ENCODE measurements at places on chromosomes 2 and 18.
A peak's percentile ranks its signal among the peaks of the same experiment; 100 is the strongest.

DNA sequence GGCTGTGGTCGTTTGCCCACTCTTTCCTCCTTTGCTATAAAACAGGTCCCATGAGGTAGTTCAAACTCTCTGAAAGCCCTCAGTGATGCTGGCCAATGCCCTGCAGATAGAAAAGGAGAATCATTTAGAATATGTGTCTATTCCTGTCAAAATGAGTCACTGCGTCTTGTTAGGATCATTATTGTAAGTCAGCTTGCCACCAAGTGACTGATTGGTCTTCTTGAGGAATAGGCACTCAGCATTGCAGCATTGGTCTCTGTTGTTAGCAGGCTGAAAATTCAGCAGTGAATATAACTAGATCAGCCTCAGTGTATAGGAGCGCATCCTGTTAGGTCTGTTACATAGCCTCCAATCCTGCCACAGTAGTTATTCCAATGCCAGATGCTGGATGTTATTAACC, 28.9 kb downstream of the PRKRA start:
- DNase-seq, result no peak

DNA sequence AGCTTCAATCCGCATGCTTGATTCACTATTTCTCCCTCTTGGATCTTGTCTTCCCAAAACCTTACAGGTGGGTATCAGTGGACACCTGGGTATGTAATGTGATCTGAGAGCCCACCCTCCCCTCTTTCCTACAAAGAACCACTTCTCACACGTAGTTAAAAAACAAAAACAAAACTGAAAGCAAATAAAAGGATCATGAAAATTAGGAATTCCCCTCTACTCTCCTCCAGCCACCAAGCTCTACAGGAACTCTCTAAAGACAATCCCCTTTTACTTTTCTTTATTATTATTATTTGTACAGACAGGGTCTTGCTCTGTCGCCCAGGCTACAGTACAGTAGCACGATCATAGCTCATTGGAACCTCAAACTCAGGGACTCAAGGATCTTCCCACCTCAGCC, 40.8 kb upstream of the MYO1B start:
- no peak for DNase-seq

DNA sequence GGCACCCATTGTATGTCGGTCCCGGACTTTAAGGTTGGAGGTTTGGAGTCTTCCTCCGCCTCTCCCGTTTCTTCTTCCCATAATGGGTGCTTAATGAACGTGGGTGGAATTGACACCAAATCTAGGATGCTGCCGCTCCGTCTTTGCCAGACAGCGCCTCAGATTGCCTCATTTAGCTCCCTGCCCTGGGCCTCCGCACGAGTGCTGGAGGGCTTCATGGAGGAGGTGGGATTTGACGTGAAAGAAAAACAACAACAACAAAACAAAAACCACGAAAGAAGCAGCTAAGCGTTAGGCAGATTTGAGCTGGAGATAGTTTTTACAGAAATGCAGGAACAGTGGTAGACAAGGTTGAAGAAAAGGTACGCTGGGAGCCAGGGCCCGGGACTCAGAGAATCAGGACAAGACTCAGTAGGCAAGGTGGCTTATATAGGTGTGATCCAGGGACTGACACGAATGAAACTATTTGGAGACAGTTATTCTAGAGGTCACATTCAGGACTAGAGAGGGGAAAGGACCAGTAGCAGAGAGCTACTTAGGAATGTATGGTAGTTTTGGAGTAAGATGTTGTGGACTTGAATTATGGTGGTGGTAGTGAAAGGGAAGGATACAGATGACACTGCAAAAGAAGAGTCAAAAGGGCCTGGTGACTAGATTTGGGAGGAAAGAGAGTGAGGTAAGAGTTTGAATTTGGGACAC, 605 bp downstream of the ZNF2 start:
- DNase-seq, result no peak

- DNase-seq, result no peak
These were observed 80.4 kb upstream of the CD226 start for GRCh38 chr18:70028084-70028483.

DNA sequence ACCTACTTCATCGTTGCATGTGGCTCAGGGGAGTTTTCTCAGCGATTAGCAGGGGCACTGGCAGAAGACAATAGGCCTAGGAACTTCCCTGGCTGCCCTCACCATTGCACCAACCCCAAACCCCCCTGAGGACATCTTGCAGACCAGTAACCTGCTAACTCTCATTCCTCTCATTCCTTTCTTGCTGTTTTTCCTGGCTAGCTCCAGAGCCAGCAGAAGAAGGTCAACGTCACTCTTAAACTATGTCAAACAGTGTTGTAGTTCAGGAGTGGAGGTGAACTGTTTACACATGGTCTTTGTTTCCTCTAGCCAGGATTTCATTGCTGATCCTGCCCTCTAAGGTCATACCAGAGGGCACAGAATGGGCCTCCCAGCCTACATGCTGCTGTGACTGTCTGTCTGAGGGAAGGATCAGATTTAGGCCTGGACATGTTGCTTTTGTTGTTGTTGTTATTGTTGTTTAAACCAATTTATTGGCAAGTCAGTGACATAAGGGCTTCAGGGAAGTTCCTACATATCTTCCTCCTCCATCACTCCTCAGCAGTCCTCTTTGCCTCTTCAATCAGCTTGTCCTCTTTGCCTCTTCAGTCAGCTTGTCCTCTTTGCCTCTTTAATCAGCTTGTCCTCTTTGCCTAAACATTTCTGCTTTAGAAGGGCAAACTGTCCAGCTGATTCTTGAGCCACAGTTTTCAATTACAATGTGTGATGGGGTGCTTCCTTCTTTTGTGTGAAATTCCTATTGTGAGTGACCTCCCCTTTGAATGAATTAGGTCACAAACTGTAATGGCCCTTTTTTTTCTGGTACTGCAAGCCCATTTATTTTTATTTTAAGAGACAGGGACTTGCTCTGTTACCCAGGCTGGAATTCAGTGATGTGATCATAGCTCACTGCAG, 471.9 kb upstream of the TNP1 start:
- DNase-seq, result peak; percentile 48

- DNase-seq, result peak; percentile 35
These were observed 64.9 kb downstream of the LPIN2 start for GRCh38 chr18:2948038-2948437.

GRCh38 chr2:164746713-164747112, 94.9 kb downstream of the COBLL1 start:
- DNase-seq, result no peak

DNA sequence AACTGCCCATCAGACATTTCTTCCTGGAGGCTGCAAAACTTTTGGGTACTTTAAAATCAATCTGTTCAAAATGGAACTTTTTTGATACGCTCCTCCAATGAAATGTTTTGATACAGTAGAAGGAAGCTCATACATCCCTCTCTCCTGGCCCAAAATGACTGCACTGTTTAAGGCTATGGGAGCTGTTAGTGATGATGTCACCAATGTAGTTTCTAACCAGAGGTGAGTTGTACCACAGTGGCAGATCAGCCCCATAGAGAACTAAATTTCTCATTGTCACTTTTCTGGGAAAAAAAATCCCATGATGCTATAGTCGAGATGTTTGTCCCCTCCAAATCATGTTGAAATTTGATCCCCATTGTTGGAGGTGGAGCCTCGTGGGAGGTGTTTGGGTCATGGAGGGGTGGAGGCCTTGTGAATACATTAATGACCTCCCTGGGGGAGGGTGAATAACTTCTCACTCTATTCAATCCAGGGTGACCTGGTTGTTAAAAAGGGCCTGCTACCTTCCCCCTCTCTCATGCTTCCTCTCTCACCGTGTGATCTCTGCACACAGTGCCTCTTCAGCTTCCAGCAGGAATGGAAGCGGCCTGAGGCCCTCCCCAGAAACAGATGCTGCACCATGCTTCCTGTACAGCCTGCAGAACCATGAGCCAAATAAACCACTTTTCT, 117.4 kb upstream of the NPAS2 start:
- no peak for DNase-seq

DNA sequence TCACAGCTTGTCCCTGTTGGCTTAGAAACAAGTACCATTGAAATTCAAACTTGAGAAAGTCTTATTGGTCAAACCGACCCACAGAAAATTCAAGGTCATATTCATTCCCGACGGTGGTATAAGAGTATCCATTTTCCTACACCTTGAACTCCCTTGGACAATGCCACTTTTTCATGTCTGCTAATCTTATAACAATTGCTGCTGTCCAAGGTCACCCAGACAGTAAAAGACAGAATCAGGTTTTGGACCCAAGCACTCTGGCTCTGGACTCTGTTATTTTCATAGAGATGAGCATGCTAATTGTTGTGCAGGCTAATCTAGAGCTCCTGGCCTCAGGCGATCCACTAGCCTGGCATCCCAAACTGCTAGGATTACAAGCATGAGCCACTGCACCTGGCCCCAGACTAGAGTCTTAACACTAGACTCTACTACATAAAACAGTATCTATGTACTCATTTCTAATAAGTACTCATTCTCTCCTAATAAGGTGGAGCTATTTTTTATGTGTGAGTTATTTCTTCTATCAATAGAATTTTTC, 57.8 kb downstream of the C2orf76 start:
- no peak for DNase-seq

GRCh38 chr18:6781796-6782195, 52.3 kb downstream of the ARHGAP28 start:
- DNase-seq, result peak; percentile 10

- no peak for DNase-seq
These were observed 108.6 kb downstream of the AGPS start for GRCh38 chr2:177501186-177501585.

DNA sequence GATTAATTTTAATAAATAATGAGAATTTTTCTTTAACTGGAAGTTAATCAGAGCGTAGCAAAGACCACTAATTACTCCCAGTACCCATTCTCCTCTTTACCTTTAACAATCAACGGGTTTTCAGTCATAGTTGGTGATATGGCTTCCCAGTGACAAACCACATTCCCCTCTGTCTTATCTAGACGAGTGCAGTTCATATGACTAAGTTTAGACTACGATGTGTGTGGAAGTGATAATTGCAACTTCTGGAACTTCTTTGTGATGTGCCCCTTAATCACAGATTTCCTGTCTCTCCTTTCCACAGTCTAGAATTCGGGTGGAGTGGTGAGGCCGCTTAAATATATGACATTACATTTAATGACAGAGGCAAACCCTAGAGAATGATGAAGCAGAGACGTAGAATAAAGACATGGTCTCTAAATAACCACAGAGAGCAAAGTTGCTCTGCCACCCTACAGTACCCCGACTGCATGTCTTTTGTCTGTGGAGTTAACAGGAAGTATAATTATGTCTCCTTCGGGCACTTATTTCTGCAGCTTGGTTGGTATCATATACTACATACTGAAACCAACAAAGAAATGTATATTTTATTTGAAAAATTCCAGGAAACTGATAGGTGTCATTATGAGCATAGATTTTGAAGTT, 693.3 kb upstream of the CDH7 start:
- DNase-seq, result no peak

- no peak for DNase-seq
These were observed 3.6 kb downstream of the REG3A start for GRCh38 chr2:79155826-79156476.

DNA sequence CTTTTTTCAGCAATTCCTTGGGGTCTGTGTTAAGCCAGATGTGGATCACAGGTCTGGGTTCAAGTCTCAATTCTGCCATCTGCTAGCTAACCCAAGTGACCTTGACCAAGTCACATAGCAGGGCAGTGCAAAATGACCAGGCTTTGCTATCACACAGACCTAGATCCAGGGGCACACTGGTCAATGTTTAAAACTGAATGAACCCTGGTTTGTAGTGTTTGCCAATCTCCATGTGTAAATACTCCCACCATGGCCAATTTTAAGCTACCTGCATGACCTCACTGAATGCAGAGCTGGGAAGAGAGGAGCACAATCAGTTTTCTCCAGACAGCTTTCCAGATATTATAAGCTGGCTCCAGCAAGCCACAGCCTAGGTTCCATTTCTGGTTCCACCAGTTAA, 142.9 kb downstream of the CHST9 start:
- no peak for DNase-seq

GRCh38 chr2:1744151-1744445, 217 bp downstream of the PXDN start:
- no peak for DNase-seq

- DNase-seq, result no peak
These were observed 104.7 kb downstream of the CD226 start for GRCh38 chr18:69843015-69843414.

- no peak for DNase-seq
These were observed 13.9 kb upstream of the GYPC start for GRCh38 chr2:126642031-126642430.

GRCh38 chr2:34003795-34004194, 404.7 kb upstream of the FAM98A start:
- no peak for DNase-seq

- no peak for DNase-seq
These were observed 1154.5 kb upstream of the CHAC2 start for GRCh38 chr2:52613064-52613463.

GRCh38 chr2:239671916-239672849, 271.4 kb upstream of the HDAC4 start:
- no peak for DNase-seq

DNA sequence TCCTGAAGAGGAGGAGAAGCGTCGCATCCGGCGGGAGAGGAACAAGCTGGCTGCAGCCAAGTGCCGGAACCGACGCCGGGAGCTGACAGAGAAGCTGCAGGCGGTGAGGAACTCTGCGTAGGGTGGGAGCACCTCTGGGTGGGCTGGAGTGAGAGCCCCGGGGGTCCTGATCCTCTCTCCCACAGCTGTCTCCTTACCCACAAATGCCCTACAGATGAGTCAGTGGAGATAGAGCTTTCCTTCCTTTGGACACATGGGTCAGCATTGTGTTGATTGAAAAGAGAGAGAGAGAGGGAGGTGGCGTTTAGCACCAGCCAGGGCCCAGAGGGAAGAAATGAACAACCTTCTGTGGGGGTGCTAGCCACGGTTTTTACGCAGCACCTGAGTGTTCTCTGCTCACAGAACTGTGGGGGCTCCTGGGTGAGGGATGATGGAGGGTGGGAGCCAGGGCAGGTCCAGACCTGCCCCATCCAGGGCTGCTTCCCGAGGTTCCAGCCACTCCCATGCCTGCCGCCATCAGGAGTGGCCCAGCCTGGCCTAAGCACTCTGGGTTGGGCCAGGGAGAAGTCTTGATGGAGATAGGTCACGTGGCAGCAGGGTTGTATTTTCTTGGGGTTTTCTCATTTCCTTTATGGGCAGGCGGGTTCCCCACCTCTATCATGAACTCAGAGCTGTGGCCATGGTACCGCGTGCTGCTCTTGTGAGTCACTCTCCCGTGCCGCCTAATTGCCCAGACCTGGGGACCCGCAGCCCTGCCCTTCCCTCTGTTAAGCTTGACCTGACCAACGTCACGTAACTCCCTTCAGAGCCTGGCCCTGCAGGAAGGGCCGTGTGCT, 16.3 kb downstream of the FOSL2 start:
- peak; percentile 36 for DNase-seq

- DNase-seq, result no peak
These were observed 18.4 kb downstream of the CASP10 start for GRCh38 chr2:201201371-201201770.

- DNase-seq, result no peak
These were observed 463 bp downstream of the HS1BP3 start for GRCh38 chr2:20650393-20650876.

DNA sequence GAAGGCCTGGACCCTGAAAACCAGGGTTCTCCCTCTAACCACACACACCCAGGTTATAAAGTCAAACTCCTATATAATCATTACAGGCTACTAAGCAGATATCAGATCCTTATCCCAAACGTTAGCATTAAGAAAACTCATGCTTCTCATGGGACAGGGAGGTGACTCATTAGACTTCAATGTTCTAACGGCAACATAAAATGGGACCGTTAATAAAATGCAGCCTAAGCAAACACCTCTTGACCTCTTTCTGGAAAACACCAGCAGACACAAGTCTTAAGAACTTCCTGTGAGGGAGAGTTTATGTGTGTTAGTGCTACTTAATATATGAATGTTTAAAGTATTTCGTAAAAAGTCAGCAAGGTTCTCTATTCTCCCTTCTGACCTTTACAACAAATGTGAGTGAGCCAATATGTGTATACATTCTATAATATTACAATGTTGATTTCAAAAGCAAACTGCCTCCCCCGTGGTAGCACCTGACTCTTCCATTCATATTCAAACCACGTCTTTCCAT, 31.7 kb downstream of the LPIN2 start:
- peak; percentile 91 for DNase-seq

Data from skeletal muscle cell (primary cell).